ENCODE measurements at places on chromosomes 2 and 18. TPM values are rescaled to one million over a fixed set of nuclear protein-coding genes. Genes with fewer than 3 reads are reported as not detected.

- DNase-seq: no peak
Observed at GRCh38 chr18:13500227-13500865, 226.0 kb downstream of the FAM210A start.

- DNase-seq: peak; percentile 70
Observed at GRCh38 chr2:17538844-17539554, 1.5 kb upstream of the VSNL1 start.

- no peak for DNase-seq
Observed at GRCh38 chr18:59466980-59467379, 107.9 kb upstream of the LMAN1 start.

FAM124B gene
- 5.2 TPM for total RNA-seq

OSR1 gene
- total RNA-seq: 8.7 TPM

DNA sequence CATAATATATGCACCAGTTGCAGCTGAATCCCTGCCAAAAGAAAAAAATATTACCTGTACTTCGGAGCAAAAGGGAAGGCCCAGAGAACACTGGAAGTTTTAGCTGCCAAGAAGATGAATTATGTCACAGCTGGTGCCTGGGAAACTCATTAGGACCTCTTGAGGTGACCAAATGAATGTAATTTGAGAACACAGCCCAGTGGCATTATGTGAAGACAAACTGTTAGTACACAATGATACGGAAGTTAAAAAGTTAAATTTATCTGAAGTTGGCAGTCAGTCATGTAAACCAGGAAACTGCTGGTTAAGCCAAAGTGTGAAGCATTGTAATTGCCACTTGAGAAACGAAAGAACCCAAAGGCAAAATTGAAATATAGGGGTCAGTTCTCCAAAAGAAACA, 80.7 kb downstream of the EML4 start:
- DNase-seq: no peak

DNA sequence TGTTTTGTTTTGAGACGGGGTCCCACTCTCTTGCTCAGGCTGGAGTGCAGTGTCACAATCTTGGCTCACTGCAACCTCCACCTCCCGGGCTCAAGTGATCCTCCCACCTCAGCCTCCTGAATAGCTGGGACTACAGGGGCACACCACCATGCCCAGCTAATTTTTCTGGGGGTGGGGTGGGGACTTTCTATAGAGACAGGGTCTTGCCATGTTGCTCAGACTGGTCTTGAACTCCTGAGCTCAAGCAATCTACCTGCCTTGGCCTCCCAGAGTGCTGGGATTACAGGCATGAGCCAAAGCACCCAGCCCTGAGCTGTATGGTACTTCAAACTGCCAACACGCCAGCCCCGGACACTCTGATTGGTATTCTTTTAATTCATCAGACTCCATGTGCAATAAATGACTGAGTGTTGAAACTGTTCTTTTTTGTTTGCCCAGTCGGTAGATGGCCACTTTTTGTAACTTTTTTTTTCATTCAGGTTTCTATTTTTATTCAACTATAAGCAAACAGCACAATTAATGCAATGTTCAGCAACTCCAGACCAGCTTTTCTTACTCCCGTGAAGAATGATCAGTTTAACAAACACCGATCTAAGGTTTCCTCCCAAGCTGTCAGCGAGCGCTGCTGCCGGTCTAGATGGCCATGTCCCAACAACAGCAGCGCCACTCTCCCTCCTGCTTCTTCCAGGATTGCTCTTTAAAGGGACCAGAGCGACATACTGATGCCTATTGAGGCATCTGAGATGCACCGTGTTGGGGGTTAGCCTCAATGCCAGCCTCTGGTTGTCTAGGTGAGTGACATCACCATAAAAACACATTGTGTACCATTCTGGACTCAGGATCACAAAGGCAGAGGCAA, 12.5 kb upstream of the TGOLN2 start:
- DNase-seq: no peak

ZAP70 gene
- total RNA-seq: 0.45 TPM

SCYGR5 gene
- not detected for total RNA-seq

DNA sequence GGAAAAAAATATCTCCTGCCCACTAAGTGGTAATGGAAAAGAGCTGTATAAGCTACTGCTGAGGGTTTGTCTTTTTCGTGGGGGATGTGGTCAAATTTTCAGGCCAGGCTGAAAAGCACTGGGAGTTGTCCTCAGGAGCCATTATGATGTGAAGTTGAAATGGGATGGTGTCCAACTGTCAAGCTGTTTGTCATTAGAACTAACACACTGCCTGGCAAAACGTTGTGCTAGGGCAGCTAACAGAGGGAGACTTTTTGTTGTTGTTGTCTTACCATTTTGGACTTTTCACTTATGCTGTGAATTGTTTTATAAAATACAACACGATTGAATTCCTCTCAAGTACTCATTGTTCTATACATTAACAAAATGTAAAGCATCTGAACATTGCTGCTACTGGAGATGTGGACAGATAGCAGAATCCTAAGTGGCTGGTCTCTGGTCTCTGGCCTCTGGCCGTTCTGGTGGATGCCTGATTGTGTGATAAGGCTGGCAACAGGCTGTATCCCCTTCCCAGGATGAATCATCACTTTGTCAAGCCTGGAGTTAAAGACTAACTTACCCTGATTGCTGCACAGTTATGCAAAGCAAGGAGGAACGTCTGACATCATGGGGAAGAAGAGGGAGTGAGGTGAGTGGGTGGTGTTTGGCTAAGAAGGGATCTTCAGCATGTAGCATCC, 2.3 kb downstream of the MYO1B start:
- DNase-seq: no peak

ATP5MC3 gene
- total RNA-seq: 55.3 TPM

DNA sequence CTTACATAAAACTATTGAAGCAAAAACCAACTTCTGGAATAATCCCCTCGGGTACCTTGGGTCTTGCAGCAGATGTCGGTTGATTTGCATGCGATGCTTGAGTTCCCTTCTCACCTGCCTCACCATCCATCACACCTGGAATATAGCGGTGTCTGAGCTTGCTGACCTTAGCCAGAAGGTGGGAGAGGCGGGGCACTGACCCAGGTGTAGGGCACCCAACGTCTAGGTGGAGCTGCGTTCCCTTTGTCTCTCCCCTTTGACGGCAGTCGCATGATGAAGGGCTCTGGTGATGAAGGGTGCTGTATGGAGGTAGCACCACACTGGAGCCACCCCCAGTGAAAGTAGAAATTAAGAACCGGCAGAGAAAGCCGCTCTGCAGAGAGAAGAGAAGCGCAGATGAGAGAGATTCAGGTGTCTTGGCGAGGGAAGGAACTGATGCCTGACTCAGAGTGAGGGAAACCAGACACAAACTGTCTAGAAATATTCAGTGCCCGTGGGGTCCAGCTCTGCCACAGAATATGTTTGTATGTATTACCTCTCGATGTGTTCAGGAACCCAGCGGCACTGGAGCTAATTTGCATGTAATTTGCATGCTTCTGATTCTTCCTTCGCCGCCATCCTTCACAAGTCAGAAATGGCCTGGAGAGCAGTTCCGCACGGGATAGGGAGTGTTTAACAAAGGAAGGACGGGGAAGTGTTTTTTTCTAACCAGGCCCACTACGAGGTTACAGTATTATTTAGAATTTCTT, 19.4 kb upstream of the MBP start:
- DNase-seq: no peak

DNA sequence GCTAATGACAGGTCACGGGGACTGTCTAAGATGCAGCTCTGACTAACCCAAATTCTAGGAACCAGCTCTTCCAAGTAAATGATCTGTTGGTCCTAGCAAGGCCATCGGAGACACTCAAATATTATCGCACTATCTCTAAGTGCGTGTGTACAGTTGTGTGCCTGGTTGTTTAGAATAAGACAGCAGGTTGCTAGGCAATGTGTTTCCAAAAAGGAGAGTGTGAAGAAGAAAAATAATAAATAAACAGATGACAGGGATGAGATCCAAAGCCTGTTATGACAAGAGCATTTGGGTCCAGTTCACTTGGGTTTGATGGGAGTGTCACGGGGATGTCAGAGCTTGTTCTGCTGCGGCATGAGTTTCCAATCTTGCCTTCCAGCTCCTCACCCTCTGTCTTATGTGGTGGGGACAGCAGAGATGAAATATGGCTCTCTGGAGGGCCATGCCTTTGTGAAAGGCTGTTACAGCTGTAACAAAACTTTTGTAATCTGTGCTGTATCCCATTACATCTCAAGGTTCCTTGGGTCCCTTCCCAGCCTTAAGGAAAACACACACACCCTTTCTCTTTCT, 127.5 kb upstream of the TNP1 start:
- DNase-seq: no peak

GRCh38 chr18:13185675-13186198, 32.8 kb upstream of the LDLRAD4 start:
- DNase-seq: no peak

DNA sequence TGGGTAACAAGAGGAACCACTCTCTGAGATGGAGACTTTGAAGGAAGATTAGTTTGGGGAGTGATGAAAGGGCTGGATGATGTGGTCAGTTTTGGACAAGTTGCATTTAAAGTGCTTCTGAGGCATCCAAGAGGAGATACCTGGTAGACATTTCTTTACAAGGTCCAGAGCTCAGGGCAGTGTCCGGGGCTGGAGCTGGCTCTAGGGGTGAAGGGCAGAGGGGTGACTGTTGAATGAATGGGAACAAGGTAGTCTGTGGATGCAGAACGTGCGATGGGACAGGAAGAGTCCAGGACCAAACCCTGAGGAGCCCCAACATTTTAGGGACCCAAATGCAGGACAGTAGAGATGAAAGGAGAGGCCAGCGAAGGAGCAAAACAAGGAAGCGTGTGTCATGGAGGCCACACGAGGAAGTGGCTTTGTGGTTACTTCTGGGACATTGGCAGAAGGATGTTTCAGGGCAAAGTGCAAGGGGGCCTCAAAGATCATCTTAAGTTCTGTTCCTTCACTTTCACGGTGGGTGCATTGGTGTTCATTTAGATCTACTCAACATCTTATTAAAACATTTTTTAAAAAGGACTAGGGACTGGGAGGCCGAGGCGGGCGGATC, 13.6 kb upstream of the GPR35 start:
- DNase-seq: no peak

RBM44 gene
- 2.2 TPM for total RNA-seq

DNA sequence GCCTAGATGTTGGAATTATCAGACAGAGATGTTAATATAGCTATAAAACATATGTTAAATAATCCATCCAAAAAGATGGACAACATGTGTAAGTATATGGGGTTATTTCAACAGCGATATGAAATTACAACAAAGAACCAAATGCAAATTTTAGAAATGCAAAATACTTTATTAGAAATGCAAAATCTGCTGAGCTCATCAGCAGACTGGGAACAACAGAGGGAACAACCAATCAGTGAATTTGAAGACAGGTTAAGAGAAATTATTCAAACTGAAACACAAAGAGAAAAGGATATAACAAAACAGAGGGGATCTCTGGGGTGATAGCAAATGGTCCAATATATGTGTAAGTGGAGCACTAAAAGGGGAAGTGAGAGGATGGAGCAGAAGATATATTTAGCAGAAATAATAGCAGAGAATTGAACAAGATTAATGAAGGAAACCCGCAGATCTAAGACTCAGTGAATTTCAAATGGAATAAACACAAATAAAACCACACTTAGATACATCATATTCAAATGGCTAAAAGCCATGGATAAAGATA, 13.5 kb upstream of the HS6ST1 start:
- DNase-seq: no peak

All from cerebellum (tissue), 4 donors.